ENCODE measurements at places on chromosomes 5 and 9. TPM values are rescaled to one million over a fixed set of nuclear protein-coding genes. Genes with fewer than 3 reads are reported as not detected.

MTRR gene
- polyA plus RNA-seq, result 12.8 TPM

TMC1 gene
- polyA plus RNA-seq, result not detected

ZFAND5 gene
- polyA plus RNA-seq, result 41.8 TPM

GFI1B gene
- not detected for polyA plus RNA-seq

ARID3C gene
- polyA plus RNA-seq, result 0.07 TPM

RICTOR gene
- polyA plus RNA-seq, result 1.5 TPM

BRINP1 gene
- 0.03 TPM for polyA plus RNA-seq

GPR151 gene
- not detected for polyA plus RNA-seq

MPDZ gene
- polyA plus RNA-seq, result 3.7 TPM

KCNMB1 gene
- polyA plus RNA-seq, result not detected

SPINK4 gene
- not detected for polyA plus RNA-seq

ZFP62 gene
- polyA plus RNA-seq, result 7.6 TPM

AFAP1L1 gene
- 10.1 TPM for polyA plus RNA-seq

BAAT gene
- polyA plus RNA-seq, result 0.04 TPM

PCDHA8 gene
- polyA plus RNA-seq, result not detected

TRAF2 gene
- 26.7 TPM for polyA plus RNA-seq

C5orf52 gene
- not detected for polyA plus RNA-seq

KIF24 gene
- polyA plus RNA-seq, result 1.7 TPM

GCNT4 gene
- polyA plus RNA-seq, result 0.70 TPM

ZNF879 gene
- 0.97 TPM for polyA plus RNA-seq

ENHO gene
- 0.13 TPM for polyA plus RNA-seq

CEL gene
- 0.44 TPM for polyA plus RNA-seq

LCN15 gene
- polyA plus RNA-seq, result not detected

ISCA1 gene
- polyA plus RNA-seq, result 20.0 TPM

MZB1 gene
- not detected for polyA plus RNA-seq

SAXO1 gene
- not detected for polyA plus RNA-seq

C5orf47 gene
- polyA plus RNA-seq, result not detected

INSL4 gene
- not detected for polyA plus RNA-seq

SLC34A3 gene
- not detected for polyA plus RNA-seq

CCDC183 gene
- polyA plus RNA-seq, result not detected

BTNL3 gene
- polyA plus RNA-seq, result not detected

CDH12 gene
- polyA plus RNA-seq, result not detected

SLC25A48 gene
- not detected for polyA plus RNA-seq

FRMD3 gene
- 0.01 TPM for polyA plus RNA-seq

NOXA1 gene
- polyA plus RNA-seq, result 0.50 TPM

ADRB2 gene
- polyA plus RNA-seq, result 10.8 TPM

STOM gene
- 59.6 TPM for polyA plus RNA-seq

ZCCHC9 gene
- polyA plus RNA-seq, result 27.8 TPM

PIP5KL1 gene
- 7.9 TPM for polyA plus RNA-seq

ZNF483 gene
- 0.17 TPM for polyA plus RNA-seq

PPP2R2B gene
- polyA plus RNA-seq, result not detected

Data from foreskin keratinocyte (primary cell).